PC-3 (cell line): ENCODE measurements at places on chromosomes 2 and 18. TPM values are rescaled to one million over a fixed set of nuclear protein-coding genes. Genes with fewer than 3 reads are reported as not detected.

- DNase-seq = no peak
These were observed 8.6 kb downstream of the VRK2 start for GRCh38 chr2:58055033-58055786.

DNA sequence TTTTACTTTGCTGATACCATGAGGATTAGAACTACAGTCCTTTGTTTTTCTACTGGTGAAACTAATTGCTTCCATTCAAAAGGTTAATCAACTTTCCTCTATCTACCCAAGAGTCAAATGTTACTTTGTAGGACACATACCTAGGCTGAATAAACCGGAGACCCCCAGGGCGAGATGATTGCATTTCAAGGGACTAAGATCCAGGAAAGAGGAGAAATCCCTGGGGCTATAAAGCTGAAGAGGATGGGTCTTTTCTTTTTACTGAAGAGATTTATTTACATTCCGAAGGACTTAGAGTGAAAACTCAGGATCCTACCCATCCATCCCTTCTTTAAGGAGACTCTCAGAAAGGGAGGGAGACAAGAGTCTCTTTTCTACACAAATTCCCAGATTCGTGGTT is 331.9 kb downstream of the CDH19 start:
- no peak for DNase-seq

GRCh38 chr2:46164529-46165301 is 132.5 kb upstream of the EPAS1 start:
- DNase-seq = peak; percentile 99

- no peak for DNase-seq
These were observed 65.4 kb downstream of the DOCK10 start for GRCh38 chr2:224976629-224977525.

DNA sequence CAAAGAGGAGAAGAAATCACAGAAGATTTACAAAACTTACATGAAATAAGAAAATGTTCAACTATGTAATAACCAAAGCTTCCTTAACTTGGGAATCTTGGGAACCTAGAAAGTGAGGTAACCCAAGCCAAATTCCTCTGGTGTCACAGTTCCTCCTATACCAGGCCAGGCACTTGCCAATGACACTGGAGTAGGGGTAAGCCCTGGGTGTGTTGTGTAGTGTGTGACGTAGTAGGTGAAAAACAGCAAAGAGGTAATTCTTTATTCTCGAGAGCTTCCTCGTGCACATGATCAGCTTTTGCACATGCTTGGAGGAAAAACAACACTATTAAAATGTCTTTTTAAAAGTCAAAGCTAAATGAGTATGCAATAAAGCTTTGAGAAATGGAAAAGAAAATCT is 118.0 kb downstream of the METTL8 start:
- DNase-seq = no peak

- peak; percentile 31 for DNase-seq
These were observed 106.4 kb upstream of the HNMT start for GRCh38 chr2:137857881-137858280.

DNA sequence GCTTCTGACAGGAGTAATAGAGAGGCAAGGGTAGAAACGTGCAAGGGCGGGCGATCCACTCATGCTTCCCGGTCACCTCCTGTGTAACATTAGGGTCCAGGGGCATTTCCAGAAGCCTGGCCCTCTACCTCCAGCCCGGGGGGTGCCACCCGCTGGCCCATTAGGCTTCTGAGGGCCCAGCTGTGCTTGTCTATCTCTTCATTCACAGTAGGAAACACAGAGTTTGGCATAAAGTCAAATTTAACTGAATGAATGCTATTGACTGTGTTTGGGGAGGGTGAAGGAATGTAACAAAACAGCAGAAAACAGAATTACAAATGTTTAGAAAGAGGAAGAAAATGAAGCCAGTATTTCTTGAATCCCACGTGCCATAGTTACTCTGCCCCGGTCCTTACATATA is 112.4 kb upstream of the SLC66A3 start:
- DNase-seq = no peak

DNA sequence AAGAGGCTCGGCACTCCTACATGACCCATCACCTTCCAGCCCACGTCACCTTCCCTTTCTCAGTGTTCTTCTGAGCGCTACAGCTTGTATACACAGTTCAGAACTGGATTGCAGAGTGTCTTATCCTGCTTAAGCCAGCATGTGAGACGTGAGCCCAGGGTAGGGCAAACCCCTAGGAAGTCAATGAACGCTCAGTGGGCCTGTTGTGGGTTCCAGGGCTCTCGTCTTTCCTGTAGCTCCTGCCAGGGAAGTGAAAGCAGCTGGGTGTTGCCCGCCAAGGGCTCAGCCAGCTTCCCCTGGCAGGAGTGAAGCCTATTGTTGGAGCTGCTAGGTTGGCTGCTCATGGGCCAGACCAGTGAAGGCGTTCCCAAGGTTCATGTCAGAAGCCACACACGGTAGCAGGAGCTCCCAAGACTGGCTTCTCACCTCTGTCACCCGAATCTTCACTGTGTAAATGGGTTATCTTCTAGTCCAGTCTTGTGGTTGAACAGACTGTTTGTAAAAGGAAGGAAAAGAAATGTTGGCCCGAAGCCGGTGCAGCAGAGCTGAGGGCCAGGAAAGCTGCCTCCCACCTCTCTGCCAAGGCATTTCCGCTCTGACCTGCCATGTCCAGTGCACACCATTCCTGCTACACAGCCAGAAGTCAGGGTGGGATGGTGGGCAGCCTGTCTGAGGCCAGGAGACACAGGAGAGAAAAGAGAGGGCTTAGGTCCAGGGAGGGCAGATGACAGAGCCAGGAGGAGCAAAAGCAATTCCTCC is 69.6 kb upstream of the RMDN2 start:
- no peak for DNase-seq

GRCh38 chr2:222569826-222570225 is 86.1 kb downstream of the FARSB start:
- DNase-seq = peak; percentile 81

GRCh38 chr2:168090366-168091135 is 156.8 kb downstream of the STK39 start:
- no peak for DNase-seq

DNA sequence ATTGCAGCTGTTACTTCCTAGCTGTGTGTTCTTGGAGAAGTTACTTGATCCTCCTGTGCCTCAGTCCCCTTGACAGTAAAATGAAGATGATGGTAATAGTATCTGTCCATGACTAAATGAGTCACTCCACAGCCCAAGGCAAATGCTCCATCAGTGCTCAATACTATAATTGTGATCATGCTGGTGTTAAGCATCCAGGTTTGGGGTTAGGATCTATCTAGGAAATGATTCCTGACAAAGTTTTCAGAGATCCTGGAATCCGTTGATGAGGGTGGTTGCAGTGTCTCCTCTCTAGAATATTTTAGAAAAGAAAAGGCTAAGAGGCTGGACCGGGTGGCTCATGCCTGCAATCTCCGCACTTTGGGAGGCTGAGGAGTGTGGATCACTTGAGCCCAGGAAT is 2.7 kb upstream of the PRELID3A start:
- DNase-seq = no peak

- no peak for DNase-seq
These were observed 36.9 kb upstream of the SLC14A1 start for GRCh38 chr18:45686891-45687611.

GRCh38 chr2:222960126-222960525 is 91.9 kb upstream of the KCNE4 start:
- no peak for DNase-seq

GRCh38 chr2:99867770-99868169 is 274.6 kb downstream of the AFF3 start:
- peak; percentile 18 for DNase-seq

DNA sequence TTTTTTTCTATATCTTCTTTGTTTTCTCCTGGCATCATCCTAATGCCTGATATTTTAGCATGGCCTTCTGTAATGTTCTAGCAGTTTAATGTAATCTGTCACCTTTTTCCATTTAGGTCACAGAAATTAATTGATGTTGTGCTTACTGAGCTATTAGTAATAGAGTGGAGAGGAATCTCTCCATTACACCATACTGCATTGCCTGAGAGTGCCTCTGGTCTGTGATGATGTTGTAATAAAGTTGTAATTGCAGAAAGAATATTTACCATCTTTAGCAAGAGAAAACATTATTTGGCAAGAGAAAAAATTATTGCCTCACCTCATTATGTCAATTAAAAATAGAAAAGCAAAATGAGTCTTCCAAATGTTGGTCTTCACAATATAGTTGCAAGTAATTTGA is 213.2 kb downstream of the KCNJ3 start:
- DNase-seq = no peak

GRCh38 chr2:134290358-134290757 is 36.5 kb downstream of the MGAT5 start:
- DNase-seq = no peak

DNA sequence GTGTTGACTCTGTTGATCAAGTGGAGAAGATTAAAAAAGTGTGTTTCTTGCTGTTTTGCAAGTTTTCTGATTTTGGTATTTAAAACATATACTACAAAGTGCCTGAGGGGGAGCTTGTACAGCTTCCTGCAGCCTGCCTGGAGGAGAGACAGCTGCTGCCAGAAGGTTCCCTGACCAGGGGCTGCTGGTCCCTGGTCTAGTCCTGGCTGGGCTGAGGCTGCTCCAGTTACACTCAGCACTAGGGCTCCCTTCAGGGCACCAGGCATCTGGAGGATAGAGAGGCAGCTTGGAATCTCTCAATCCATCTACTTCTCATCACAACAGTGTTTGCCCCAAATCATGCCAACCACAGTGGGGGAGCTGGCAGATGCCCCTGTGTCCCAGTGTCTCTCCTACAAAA is 4.8 kb downstream of the MC2R start:
- DNase-seq = no peak

DNA sequence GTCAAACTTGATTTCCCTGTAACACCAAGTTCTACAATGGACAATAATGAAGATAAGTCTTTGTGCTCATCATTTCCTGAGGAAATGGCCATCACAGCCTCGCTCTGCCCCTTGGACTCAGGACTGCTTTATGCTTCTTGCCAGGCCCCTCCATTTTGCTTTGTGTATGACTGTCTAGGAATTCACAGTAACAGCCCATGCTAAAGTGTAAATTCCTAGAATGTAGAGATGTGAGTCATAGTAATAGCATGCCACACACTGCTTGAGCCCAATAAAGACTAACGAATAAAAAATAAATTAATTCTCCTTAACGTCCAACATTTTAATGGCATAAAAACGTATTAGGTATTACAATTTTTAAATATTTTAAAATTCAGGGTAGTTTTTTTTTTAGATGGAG is 226.5 kb downstream of the PID1 start:
- no peak for DNase-seq

- no peak for DNase-seq
These were observed 53.4 kb downstream of the ZCCHC2 start for GRCh38 chr18:62576271-62576670.

GRCh38 chr2:179861027-179861415 is 391 bp downstream of the ZNF385B start:
- no peak for DNase-seq

GRCh38 chr2:14776216-14776615 is 143.7 kb downstream of the LRATD1 start:
- peak; percentile 39 for DNase-seq

DNA sequence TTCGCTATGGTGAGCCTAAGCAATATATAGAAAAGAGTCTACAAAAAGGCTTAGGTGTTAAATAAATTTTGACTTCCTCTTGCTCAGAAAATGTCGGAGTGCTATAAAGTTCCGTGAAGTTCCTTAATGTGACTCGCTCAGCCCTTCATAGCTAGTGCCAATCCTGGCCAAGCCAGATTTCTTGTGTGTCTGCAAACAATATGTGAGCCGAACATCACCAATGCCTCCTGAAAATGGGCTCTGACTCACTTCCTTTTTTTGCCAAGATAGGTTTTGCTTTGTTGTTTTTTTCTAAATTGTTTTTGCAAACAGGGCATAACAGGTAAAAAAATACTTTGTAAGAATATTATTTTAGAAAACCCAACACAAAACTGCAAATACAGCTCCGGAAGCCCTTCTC is 26.1 kb downstream of the CDC42EP3 start:
- DNase-seq = peak; percentile 90

The MYO3B gene
- total RNA-seq = 0.46 and 1.1 TPM in 2 replicates

The SP100 gene
- 42.5 and 49.8 TPM in 2 replicates for total RNA-seq

The HOXD12 gene
- total RNA-seq = not detected in 2 replicates

The KCNK3 gene
- total RNA-seq = 0.04 and 0.69 TPM in 2 replicates

The CD8B2 gene
- not detected in 2 replicates for total RNA-seq
